Cortex of kidney (tissue), 1 donor: ENCODE measurements at places on chromosomes 5 and 9.

DNA sequence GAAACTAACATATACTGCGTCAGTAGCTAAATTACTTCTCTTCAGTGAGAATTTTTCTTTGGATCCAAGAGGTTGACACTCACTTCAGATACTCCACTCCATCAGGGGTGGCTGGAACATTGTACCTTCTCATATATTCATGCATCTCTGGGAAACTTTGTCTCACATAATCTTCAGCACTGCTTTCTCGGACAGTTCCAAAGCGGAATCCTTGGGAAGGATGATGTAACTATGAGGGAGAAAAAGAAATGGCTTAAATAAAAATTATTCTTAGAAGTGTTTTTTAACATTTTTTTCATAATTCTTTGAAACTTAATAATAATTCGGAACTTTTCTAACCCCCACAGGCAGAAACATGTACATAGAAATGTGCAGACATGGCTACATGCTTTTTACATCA is 33.4 kb upstream of the PPP3R2 start:
- no peak for DNase-seq

DNA sequence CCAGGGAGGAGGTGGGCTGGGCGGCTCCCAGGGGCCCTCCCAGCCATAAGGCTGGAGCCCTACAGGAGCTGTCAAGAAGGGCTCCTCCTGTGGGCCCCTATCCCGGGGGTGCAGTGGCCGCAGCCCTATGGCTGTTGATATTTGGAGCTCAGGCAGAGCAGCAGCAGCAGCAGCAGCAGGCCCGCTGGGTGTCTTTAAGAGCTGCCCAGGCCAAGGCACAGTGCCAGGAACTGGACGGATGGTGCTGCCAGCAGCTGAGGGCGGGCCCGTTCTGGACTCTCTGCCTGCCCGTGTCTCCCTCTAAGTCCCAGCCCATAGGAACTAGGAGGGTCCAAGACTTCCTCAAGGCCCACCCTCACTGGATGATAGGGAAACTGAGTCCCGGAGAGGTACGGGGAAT is 3.6 kb downstream of the AK1 start:
- no peak for DNase-seq

DNA sequence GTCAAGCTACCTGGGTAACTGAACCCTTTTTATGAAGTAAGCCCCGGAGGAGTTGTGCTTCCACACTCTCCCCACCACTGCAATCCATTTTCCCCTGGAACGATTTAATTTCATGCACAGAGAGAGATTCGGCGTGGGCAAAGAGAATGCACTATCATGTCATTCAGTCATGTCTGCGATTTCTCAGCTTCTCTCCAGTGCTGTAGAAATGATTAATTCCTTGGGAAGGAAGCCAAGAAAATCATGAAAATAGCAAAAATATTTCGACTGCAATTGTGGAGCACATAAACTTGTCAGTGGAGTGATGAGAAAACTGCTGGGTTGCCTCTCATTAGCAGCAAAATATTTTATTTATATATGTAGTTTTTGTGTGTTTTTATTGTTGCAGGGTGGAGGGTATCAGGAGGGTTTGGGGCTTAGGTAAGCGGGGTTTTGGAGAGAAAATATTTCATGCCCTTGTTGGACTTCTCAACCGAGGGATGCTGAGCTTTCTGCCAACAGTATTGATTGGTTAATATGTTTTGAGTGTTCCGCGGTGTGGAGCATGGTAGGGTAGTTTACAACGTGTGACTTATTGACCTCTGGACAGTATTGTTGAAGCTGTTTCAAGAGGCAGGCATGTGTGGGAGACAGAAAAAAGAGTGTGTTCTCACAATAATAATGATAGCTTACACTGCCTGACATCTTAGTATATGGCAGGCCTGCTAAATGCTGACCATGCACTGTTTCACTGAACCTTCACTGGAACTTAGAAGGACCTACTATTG is 69.3 kb downstream of the SGCD start:
- DNase-seq, result no peak

DNA sequence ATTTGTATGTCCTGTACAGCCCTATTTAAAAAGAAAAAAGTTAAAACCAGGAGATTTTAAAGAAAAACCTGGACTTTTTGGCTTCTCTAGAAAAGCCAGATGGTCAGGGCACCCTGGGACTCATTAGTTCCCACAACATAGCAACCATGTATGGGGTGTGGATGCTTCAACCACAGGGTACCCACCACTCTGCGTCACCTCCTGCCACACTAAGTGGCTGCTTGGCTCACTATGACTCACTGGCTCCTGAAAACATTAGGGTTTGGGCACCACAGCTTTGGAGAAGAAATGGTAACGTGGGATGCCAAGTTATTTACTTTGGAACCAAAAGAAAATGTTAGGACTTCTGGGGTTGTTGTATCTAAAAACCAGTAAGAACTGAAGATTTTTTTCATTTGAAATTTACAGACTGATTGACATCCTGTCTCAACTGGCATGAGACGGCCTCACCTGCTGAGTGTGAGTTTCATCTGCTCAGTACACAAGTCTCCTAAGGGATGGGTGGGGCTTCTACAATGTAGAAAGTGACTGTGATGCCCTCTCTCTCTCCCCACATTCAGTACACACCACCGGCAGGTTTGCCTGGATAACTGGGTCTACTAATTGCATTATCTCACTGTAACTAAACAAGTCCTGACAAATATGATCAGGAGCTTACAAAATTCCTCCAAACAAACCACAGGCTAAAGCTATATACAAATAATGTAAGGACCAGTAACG is 103.9 kb downstream of the ESM1 start:
- no peak for DNase-seq

GRCh38 chr5:67133776-67134175 is 62.8 kb downstream of the CD180 start:
- no peak for DNase-seq

- DNase-seq, result no peak
Observed at GRCh38 chr9:137149942-137150616, 11.1 kb downstream of the GRIN1 start.

GRCh38 chr5:17748941-17749340 is 114.7 kb downstream of the TAF11L14 start:
- no peak for DNase-seq

DNA sequence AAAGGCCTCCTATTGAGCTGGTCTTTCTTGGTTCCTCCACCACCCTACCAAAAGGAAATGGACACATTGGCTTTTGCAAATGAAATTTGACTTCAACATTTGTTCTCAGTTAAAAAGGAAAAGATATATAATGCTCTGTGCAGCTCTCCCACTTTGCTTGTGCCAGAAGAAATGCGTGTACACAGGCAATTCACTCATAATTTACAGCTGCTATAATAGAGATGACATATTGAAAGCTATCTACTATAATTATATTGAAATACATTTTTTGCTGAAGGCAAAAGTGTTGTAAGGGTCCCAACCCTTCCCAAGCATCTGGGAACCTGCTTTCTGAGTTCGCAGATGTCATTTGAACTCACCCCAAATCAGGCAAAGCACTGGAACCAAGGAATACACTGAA is 173.2 kb downstream of the PBX3 start:
- DNase-seq, result no peak

- DNase-seq, result no peak
Observed at GRCh38 chr9:86639899-86640379, 285.7 kb upstream of the TUT7 start.
